ENCODE measurements at places on chromosomes 3 and 15.

DNA sequence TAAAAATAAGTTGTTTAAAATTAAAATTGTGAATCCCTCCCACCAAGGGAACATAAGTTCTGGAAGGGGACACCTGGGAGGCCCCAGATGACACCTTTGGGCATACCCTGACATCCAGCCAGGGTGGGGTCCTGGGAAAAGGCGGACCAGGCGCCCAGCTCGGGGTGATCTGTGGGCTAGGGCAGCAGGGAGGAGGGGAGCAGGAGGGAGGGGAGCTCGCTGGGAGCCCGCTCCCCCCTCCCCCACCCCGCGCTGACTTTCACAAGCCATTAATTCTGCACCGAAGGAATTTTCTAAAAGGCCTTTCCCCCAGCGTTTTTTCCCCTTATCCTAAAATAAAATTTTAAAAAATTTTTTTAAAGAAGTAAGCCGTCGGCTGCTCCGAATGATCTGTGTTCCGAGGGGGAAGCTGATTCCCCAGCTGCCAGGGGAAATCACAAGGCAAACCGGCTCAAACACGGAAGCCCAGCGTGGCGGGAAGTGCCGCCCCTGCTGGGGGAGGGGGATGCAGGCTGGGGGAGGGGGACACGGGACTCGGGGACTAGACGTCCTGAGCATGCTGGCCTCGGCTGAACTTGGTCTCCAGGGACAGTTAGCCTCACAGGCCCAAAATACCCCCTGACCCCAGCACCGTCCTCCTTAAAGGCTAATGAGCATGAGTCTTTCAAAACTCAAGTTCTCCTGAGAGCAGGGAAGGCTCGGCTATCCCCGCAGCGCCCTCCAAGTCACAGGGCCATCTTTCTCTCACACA lies 13.9 kb downstream of the PLXND1 start:
- peak; percentile 47 for DNase-seq

GRCh38 chr3:42043099-42043813 lies 47.9 kb upstream of the TRAK1 start:
- DNase-seq, result no peak

GRCh38 chr15:31458596-31459399 lies 132.2 kb downstream of the KLF13 start:
- no peak for DNase-seq

GRCh38 chr3:149090907-149091306 lies 4.6 kb upstream of the HLTF start:
- no peak for DNase-seq

- no peak for DNase-seq
These were observed 8.7 kb downstream of the NPTN start for GRCh38 chr15:73624530-73624929.

- DNase-seq, result no peak
These were observed 656.4 kb downstream of the MECOM start for GRCh38 chr3:169007145-169007544.

DNA sequence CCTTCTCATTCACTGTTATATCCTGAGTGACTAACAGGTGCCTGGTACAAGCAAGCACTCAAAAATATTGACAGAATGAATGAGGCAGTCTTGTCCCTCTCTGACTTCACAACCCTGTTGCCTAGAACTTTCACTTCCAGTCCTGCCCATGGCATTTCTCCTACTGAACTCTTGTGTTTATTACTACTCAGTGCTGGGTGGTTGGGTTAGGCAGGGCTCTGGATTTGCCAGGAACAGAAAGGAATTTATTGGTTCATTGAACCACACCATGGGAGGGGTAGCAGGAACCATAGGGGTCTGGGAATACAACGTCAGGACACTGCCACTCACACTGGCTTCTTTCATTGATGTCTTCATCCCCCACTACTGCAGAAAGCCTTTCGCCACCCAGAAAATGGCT lies 41.9 kb upstream of the SEMA4B start:
- no peak for DNase-seq

- DNase-seq, result no peak
These were observed 205.1 kb upstream of the EIF1B start for GRCh38 chr3:40104441-40104840.

DNA sequence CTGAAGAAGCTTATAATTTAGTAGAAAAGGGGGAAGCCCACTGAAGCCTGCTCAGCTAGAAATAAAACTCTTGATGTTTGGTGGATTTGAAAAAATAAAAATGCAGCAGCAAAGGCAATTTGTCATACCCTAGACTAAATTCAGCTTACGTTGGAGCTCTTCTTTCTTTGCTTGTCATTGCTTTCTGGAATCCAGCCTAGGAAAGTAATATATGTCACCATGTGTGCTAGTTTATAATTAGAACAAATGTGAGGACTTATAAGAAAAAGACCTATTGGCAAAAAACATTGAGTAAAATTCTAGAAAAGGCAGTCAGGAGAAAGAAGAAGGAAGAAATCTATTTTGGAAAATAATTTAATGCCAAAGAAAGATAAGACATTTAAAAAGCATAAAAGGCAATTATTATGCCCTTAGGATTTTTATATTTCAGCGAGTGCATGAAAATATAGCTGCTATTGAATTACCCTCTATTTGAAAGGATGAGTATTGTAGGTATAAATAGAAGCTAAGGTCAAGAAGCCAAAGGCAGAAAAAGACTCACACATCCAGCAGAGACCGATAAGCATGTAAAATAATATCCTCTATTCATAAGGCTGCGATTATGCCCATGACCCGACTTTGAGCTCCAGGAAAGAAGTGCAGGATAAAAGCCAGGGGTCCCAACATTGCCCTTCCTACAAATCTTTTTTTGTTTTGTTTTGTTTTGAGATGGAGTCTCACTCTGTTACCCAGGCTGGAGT lies 10.6 kb upstream of the BTBD1 start:
- no peak for DNase-seq

GRCh38 chr15:65355173-65355987 lies 22.4 kb downstream of the IGDCC3 start:
- peak; percentile 87 for DNase-seq

DNA sequence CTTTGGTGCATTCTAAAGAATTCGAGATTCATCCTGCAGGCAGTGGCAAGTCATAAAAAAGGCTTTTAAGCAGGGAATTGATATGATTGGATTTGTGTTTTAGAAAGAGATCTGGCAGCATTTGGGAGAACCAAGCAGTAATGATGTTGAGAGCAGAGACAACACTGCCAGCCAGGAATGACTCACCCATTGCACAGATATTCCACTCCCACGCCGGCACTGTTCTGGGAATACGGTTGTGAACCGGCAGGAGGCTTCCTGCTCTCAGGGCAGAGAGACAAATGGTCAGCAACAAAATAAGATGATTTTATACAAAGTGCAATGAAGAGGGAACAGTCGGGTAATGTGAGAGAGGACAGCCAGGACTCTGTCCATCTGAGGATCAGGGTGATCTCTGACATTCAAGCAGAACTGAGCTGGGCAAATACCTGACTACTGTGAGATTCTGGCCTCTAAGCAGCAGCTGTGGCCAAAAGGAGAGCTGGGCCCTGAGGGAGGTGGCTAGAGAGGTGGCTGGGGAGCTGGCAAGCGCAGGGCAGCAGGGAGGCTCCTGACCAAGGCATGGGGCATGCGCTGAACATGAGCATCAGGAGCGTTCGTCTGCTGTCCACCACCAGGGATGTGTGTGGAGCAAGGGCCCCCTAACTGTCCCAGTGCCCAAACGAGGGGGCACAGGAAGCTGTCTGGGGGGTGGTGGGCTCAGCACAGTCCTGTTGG lies 56.1 kb upstream of the PLXNA1 start:
- peak; percentile 19 for DNase-seq

DNA sequence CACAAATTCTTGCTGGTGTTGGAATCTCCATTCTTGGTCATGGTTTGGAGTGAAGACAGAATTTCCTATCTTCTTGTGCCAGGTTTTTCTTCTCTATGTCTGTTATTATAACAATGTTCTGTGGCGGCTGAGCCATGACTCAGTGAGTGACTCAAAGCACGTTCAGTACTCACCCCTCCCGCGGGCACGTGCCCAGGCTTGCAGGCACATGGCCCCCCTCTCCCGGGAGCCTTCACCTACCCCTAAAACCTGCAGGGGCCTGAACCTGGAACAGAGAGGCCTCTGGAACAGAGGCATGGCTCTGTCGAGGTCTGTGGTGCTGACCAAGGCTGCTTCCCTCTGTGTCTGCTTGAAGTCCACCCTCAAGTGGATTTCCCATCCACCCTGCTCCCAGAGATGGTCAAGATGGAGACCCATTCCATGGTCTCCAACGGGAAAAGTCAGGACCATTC lies 27.6 kb downstream of the PLXNB1 start:
- no peak for DNase-seq

DNA sequence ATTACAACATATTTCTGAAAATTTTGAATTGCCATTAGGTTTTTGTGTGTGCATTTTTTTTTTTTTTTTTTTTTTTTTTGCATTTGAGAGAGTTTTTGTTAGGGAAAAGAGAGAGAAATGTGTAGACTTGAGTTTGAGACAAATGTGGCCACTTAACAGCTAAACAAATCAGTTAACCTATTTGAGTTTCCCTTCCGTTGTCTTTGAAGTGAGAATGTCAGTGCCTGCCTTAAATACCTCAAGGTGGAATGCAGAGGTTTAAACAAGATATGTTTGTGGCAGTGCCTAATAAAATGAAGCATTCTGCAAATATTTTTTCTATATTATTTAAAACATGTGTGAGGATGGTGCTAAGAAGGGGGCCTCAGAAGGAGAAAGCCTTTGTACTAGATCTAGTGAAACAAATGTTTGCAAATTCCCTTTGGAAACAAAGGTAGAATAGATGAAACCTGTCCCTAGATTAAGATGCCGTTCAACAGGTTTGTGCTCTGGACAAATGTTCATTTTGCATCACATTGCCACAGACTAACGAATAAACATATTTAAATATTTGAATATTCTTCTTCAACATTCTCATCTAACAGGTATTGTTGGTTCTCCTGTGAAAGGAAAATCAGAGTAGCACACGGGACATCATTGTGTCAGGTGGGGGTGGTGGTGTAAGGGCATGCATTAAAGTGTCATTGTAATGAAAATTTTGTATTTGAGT lies 80.7 kb downstream of the SATB1 start:
- DNase-seq, result no peak

- DNase-seq, result peak; percentile 3
These were observed 72.2 kb downstream of the SMAD6 start for GRCh38 chr15:66774001-66774814.

GRCh38 chr3:195247863-195248189 lies 23.1 kb downstream of the XXYLT1 start:
- DNase-seq, result no peak

GRCh38 chr3:197350446-197350845 lies 52.0 kb upstream of the DLG1 start:
- DNase-seq, result no peak

DNA sequence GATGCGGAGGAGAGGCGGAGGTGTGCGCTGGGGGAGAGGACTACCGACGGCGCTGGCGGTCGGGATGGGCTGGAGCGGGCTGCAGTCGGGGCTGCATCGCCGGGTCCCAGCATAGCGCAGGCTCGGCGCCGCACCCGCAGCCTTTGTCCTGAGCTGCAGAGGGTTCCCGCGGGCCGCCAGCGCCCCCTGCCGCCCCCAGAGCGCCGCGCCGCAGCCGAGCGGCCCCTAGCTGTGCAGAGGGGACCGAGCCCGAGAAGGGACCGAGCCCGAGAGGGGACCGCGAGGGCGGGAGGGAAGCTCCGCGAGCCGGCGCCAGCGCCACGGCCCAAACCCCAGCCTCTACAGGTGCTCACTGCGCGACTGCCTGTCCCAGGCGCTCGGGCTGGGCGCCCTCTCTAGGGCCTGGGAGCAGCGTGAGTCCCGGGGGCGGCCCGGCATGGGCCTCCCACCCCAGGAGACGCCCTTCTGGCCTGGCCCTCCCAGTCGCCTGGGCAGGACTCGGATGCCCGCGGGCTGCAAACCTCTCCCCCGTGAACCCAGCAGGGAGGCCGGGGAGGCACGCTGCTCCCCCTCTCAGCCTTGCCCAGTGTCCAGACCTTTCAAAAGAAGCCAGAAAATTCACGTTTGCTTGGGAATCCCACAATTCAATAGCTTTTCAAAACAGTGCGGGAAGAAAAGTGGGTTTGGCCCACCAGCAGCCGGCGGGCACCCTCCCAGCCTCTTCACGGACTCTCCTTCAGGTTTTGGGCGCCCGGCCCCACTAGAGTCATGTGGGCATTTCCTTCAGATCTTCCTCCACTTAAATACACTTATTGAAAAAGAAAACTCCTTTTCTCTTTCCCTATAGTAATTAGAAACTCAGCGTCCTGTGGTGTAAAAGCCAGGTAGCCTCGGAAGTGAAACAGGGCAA lies 134.7 kb downstream of the TPRA1 start:
- DNase-seq, result peak; percentile 43

DNA sequence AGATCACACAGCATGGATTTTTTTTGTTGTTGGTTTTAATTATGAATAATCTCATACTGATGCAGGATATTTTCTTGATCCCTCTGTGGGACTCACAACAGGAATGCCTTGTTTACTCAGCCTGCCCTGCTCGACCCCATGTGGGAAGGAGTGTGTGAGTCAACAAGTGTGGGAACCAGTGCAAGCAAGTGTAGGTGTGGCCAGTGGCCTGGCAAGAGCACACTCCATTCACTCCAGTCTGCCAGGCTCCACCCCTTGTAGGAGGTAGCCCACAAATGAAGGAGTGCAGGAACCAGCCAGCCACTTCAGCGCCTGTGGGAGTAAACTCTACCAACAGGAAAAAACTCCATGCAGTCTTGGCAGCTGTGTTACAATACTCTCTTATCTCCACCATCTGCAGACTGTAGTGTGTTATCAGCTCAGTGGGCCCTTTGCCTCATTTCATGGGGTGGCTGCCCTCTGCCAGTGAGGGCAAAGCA lies 393.6 kb downstream of the OTOL1 start:
- DNase-seq, result no peak

DNA sequence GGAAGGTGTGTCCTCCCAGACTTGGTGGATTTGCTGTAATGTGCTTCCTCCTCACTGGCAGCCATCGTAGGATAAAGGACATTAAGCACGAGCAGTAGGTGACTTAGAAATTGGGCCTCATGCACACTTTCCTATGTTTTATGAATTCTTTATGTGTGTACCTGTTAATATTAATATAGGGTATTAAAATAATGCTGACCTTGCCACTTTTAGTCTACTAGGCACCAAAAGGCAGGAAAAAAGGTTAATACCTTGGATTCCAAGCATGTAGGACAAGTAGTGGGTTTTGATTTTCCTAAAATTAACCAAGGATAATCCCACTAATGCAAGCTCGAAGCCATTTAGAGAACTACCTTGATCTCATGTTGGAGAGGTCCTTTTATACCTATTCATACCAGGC lies 55.9 kb downstream of the ADAMTSL3 start:
- DNase-seq, result no peak

DNA sequence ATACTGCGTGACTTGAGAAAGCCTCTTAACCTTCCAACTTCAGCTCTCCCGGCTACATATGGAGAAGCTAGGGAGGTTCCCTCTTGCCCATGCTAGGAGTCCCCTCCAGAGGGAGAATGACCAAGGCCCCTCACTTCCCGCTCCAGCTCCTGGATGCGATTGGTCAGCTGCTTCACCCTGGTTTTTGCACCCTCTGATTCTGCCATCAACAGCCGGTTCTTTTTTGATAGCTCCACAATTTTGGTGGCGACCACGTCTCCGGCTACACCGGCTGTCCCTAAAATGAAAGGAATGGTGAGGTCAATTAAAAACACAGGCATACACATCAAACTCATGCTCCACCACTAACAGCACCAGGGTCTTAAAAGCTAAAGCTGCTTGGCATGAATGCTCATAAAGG lies 20.6 kb downstream of the CCDC13 start:
- DNase-seq, result no peak

GRCh38 chr15:93217343-93217742 lies 128.3 kb upstream of the RGMA start:
- DNase-seq, result no peak

GRCh38 chr15:78207641-78208340 lies 26.6 kb downstream of the ACSBG1 start:
- DNase-seq, result no peak

- no peak for DNase-seq
These were observed 84.6 kb downstream of the PRICKLE2 start for GRCh38 chr3:64140651-64141050.

- DNase-seq, result no peak
These were observed 30.4 kb downstream of the IQSEC1 start for GRCh38 chr3:13042715-13043271.
